Fibroblast of skin of left biceps (primary cell): ENCODE measurements at places on chromosomes 6 and 20.

DNA sequence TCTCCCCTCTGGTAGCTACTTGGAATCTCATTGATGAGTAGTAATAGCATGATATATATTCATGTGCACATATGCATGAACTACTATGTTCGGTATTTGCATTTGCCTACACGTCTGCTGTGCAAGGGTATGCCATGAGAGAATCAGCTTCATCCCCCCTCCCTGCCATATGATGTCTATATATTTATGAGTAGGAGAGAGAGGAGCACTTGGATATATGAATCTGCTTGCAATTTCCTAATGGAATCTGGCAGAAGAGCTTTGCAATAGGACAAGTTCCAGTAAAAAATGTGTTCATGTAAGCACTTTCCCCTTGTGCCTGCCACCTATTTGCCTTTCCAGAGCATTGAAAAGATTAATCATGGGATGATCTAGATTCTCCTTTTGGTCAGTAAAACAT, 76.2 kb upstream of the BACH2 start:
- no peak for DNase-seq

- no peak for DNase-seq
Observed at GRCh38 chr20:35465976-35466375, 10.6 kb downstream of the CEP250 start.

DNA sequence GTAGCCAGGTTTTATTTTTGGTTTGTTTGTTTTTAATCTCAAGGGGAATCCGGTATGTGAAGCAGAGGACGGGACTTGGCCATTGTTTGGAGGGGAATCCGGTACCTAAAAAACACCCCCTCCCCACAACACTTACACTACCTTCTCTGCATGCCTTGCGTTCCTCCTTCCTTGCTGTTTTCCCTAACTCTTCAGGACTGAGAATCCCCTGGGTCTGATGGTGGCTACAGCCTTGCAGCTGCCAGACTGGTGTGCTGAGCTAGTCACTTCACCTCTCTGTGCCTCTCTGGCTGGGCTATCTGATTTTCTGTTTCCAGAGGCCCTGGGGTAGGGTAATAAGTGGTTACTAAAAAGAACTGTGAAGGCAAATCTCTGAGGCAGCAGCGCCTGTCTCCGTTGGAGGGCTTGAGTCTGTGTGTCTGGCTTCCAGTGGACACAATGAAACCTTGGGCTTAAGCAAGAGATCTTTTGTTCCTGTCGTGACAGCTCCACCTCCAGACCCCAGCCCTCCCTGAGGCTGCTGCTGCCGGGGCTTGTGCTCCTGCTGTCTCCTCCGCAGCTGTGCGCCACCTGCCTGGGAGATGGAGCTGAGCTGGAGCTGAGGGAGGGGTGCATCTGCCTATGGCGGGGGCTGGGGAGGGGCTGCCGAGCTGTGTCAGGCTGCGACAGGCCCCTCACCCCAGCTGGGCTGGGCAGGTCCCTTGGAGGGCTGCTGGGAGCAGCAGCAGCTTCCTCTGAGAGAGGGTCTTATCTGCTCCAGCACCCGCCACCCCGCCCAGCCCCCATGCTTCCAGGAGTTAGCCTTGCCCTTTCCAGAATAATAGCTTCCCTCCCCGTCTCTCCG, 65.8 kb upstream of the CCDC167 start:
- DNase-seq, result no peak

GRCh38 chr6:13233106-13233505, 95.2 kb downstream of the TBC1D7 start:
- no peak for DNase-seq

GRCh38 chr20:2578475-2579192, 42.3 kb downstream of the TMC2 start:
- no peak for DNase-seq

DNA sequence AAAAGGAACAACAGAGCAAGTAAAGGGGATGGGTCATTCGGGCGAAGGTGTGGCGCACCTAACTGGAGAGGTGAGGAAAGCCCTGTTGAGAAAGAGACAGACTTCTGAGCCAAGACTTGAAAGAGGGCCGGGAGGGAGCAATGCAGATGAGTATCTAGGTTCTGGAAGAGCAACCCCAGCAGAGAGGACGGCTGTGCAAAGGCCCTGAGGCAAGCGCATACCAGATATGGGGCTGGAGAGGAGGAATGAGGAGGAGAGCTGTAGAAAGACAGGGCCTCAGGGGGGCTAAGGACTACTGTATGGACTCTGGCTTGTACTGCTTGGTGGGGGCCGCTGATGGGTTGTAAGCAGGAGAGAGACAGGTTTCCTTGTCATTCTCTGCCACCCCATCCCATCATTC, 21.9 kb downstream of the TRERF1 start:
- no peak for DNase-seq

GRCh38 chr20:60250251-60250650, 292.0 kb downstream of the CDH26 start:
- DNase-seq, result no peak

GRCh38 chr6:83257791-83258190, 64.6 kb downstream of the RWDD2A start:
- DNase-seq, result no peak

GRCh38 chr6:134400941-134401340, 83.0 kb upstream of the SGK1 start:
- no peak for DNase-seq

- no peak for DNase-seq
Observed at GRCh38 chr6:136701045-136701444, 91.2 kb downstream of the MAP3K5 start.

DNA sequence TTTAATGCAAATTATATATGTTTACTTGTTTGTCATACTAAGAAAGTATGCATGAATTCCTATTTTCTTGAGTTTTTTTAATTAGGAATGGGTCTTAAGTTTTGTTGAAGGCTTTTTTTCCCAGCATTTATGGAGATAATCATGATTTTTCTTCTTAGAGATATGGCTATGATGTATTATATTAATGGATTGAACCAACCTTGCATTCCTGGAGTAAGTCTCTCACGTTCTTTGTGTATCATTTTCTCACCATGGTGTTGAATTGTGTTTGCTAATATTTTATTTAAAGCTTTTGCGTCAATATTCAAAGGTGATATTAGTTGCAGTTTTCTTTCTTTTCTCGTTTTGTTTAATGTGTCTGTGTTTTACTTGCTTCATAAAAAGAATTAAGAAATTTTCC, 48.4 kb upstream of the SLC35D3 start:
- no peak for DNase-seq

DNA sequence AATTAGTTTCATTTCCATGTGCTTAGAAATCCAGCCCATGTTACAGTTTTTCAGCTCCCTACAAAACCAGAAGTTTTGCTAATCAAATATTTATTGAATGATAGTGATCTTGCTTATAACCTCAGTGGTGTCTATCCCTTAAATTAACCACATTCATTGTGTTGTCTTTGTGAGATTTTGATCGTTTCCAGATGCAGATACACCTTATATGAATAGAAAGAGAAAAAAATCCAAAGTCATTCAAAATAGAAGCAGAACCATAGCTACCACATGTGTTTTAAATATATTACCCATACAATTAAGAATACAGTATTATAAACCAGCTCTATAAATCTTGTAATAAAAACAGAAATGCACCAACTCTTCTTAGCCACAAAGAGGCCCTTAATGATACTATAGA, 60.6 kb upstream of the RREB1 start:
- DNase-seq, result peak; percentile 76

DNA sequence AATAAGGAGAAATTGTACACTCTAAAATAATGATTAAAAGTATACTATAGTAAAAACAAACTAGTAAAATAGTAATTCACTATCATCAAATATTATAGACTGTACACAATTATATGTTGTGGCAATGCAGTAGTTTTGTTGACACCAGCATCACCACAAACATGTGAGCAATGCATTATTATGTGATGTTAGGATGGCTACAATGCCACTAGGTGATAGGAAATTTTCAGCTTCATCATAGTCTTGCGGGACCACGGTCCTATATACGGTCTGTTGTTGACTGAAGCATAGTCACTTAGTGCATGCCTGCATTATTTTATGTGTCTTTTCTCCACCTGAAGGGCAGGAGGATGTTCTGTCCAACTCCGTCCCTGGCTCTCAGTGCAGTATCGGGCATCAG, 104.8 kb upstream of the NEDD9 start:
- no peak for DNase-seq

DNA sequence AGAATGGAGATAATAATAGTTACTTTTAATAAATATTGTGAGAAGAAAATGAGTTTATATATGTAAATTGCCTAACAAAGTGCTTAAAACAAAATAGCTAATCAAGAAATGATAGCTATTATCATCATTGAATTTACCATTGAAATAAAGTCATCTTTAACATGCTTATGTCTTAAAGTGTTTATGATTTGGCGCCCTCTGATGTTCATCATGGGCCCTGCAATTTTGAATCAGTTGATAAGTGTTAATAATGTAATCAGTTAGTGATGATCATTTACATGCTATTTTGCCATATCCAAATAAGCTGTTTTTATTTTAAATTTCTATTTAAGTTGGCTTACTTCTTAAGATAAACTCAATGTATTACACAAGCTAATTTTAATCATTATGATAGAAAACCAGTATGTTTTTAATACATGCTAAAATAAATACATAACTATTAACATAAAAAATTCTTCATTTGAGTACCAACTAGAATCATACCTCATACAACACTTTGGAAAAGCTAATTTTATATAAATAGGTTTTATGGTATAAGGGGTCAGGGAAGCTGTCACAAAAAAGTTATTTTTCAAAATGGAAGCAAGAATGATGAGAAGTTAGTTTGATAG, 39.2 kb upstream of the TPD52L1 start:
- DNase-seq, result no peak

GRCh38 chr6:77341058-77341986, 122.0 kb downstream of the HTR1B start:
- no peak for DNase-seq

GRCh38 chr6:90406142-90406794, 109.6 kb upstream of the BACH2 start:
- no peak for DNase-seq

DNA sequence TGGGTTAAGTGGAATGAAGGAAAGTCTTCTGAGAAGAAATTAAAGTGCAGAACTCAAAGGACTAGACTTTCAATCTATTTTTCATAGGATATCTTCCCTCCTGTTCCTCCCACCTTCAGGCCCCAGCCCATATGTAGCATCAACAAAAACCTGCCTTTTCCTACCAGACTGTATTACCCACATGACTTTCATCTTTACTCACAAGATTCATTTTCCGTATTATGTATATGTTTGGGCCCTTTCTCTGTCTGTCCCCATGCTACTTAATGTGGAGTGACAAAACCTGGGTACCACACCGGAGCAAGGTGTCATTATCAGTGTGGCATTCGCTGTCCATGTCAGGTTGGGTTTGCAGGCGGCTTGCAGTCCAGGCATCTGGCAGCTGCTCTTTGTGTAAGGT, 18.8 kb upstream of the CNR1 start:
- DNase-seq, result no peak

GRCh38 chr6:74248966-74249365, 553.0 kb downstream of the CD109 start:
- DNase-seq, result no peak

GRCh38 chr6:2984738-2985406, 13.5 kb upstream of the SERPINB6 start:
- DNase-seq, result no peak

DNA sequence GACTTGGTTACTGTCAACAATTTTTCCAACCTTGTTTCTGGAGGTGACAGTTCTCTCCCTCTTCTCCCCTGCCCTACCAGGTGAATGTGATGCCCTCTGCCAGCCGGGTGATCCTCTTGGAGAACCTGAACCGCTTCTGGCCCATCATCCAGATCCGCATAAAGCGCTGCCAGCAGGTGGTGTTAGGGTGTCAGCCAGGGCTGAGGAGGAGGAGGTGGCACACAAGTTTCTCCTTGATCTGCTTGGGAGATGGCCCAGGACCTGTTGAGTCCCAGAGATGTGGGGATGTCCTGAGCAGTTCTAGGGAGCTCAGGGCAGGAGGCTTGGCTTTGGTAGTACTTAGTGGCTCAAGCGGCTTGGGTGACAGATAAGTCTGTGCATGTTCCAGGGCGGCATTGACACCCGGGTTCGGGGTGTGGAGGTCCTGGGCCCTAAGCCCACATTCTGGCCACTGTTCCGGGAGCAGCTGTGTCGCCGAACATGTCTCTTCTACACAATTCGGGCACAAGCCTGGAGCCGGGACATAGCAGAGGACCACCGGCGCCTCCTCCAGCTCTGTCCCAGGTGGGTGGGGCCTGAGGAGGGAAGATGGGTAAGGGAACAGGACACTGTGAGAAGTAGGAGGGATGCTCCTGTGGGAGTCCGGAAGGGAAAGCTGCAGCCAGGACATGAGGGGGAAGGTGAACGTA, 21.2 kb downstream of the CUL9 start:
- DNase-seq, result no peak

- DNase-seq, result no peak
Observed at GRCh38 chr6:19169366-19169765, 667.8 kb upstream of the ID4 start.

- DNase-seq, result no peak
Observed at GRCh38 chr6:146355521-146356100, 188.0 kb upstream of the RAB32 start.

DNA sequence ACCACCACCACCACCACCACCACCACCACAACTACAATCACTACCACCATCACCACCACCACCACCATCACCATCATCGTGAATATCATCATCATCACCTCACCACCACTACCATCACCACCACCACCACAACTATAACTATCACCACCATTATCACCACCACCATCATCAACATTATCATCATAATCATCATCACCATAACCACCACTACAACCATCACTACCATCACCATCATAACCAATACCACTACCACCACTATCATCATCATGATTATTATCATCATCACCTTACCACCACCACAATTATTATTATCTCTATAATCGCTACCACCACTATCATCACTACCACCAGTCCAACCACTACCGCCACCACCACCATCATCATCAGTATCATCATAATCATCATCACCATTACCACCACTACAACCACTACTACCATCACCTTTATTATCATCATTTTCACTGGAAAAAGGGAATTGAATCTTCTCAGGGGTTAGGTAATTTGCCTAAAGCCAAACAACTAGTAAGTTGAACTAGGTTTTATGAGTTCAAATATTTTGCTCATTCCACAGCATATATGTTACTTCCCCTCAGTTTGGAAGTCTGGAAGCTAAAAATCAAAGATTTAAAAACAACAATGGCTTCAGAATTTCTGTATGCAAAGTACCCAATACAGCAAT, 8.3 kb downstream of the RIPOR2 start:
- no peak for DNase-seq

GRCh38 chr6:30757261-30757904, 13.0 kb upstream of the IER3 start:
- no peak for DNase-seq
